ENCODE measurements at places on chromosomes 7 and 10.

DNA sequence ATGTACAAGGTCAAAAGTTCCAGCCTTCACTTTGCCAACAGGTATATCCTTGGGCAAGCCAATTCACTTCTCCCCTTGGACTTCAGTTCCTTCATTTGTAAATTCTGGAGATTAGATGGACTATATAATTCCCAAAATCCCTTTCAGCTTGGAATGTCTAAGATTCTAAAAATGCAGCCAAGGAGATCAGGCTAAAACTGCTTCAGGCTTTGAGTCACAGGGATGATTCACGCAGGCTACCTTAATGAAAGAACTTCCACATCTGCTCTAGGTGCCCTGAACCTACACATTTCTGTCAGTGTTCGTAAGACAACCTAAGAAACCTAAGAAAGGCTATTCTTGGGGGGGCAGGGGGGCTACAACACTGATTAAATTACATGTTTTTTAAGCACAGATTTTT, 7.1 kb downstream of the CPVL start:
- no peak for DNase-seq

DNA sequence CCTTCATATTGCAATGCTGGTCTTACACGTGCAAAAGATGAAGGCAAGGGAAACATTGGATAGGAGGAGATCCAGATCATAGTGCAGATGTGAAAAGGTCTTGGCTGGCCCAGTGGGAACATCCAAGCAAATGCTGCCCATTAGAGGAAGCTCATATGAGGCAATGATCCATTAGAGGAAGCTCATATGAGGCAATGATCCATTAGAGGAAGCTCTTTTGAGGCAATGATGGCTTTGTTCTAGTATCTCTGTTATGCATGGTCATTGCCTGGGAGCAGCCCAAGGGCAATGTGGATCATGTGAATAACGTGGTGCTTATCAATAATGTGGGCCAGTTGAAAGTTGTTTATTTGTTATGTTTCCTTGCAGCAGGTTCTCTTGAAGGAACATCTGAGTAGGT, 37.8 kb downstream of the STEAP4 start:
- no peak for DNase-seq

DNA sequence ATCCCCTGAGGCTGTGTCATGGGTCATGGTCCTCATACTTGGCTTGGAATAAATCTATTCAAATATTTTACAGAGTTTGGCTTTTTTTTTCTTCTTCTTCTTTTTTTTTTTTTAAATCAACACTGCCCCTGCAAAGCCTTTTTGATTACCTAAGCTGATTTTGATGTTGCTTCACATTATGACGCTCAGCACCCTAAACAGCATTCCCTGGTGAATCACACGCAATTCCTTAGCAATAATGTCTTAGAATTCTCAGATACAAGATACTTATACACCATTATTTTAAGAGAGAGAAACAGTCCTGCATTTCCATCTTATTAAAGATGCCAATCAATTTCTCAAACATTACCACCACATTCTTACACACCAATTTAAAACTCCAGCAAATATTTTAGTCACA, 323.7 kb upstream of the IGFBP3 start:
- no peak for DNase-seq

DNA sequence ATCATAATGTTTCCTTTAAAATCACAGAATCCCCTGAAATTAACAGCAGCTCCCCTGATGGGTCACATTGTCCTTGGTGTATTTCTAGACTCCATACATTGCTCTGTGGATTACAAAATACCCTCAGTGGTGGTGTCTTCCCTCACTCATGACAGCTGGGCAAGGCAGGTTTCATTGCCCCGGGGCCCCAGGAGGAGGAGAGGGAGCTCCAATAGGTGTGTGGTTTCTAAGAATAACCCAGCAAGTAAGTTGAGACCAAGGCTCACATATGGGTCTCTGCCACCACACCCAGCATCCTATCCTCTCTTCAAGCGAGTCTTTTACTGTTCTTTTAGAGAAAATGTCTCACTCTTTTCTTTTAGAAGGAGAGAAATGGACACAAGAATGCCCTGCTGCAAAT, 63.6 kb downstream of the PKD1L1 start:
- DNase-seq, result no peak

DNA sequence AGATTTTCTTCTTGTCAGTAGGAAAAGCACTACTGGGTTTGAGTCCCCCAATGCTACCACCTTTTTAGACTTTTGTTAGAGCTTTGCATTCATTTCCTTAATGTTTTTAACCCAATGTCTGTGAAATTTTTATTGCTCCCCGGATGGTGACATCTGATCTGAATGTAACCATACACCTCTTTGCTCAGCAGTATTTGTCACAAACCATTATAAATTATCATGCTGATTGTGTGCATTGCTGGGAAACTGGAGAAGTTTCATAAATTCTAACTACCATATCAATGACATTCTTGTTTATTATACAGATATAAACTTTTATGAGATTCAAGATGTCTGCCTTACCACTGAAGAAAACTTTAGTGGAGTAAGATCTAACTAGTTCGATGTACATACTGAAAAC, 8.5 kb downstream of the NRP1 start:
- DNase-seq, result no peak

GRCh38 chr10:73965890-73966768, 31.8 kb upstream of the VCL start:
- DNase-seq, result peak; percentile 97

- DNase-seq, result no peak
Observed at GRCh38 chr7:45593121-45593541, 19.0 kb downstream of the ADCY1 start.

DNA sequence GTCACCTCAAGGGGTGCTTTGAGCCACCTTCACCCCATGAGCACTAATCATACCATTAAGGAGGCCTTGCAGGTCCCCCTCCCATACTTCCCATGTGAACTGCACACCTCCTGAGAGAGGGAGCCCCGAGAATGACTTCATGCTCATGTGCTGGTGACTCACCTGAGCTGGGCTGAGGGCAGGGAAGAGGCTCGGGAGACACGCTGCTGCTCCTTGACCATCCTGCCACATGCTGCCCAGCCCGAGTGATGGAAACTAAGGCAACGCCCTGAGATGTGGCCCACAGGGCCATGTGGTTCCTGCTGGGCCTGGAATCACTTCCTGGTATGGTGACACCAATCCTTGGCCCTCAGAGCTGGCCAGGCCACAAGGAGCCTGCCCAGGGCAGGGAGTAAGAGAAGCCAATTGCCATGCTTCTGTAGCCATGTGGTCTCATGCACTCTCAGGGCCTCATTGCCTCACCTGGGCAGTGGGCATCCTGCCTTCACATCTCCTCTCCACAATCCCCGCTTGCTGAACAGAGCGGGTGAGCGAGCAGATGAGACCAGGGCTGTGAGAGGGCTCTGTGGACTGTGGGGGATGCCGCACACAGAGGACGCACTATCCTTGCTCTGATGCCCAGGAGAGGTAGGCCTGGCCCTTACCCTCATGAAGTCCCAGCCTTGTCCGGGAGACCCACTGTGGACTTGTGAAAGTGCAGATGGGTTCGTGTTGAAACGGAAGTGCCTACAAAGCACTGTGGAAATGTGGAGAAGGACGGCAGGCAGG, 18.3 kb upstream of the PPIF start:
- DNase-seq, result no peak

Data from skeletal muscle cell (primary cell).